ENCODE measurements at places on chromosomes 1 and 21.

DNA sequence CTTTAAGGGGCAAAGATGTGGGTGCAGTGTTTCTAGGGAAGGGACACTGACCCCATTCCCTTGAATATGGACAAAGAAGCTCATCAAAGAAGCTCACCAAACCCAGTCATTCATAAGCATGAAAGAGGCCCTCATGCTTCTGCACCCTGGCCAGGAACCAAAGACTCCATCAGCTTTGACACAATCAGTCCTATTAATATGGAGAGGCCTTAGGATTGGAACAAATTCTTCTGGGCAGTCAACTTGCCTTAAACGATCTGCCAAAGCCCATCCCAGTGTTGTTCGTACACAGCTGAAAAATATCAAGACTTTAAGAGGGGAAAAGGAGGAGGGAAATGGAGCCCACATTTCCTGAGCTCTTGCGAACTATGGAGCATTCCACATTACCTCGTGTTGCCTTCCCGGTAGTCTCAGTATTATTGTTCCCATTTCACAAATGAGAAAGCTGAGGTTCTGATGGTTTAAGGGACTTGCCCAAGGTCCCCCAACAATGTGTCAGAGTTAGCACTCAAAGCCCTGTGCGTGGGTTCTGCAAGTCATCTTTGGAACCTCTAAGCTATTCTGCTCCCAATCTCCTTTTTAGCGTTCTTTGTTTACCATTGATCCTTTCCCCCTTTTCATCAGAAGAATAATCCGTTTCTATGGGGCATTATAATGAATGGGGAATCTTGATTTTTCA is 161.9 kb downstream of the ZBTB18 start:
- no peak for DNase-seq

GRCh38 chr1:21641967-21642739 is 27.0 kb downstream of the RAP1GAP start:
- DNase-seq = no peak

- no peak for DNase-seq
Observed at GRCh38 chr1:247334378-247335133, 2.9 kb upstream of the ZNF496 start.

DNA sequence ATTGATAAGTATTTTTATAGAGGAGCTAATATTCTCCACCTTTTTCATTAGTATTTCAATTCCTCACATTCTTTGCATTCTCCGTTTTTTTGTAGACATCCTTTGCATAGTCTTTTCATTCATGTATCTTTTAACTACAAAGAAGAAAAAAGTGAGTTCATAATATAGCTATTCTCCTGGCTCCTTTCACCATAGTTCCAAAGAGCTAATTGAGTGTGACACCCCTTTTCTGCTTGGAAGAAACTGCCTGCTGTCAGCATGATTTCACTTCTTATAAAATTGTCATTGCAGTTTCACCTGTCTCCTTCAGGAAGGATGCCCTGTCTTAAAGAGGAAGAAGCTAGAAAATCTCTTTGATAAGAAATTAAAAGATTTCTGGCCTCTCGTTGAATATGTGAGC is 991.1 kb downstream of the KCNT2 start:
- no peak for DNase-seq

GRCh38 chr1:199009447-199009846 is 370.6 kb downstream of the PTPRC start:
- DNase-seq = no peak

GRCh38 chr1:235018720-235019444 is 109.8 kb downstream of the TOMM20 start:
- no peak for DNase-seq

DNA sequence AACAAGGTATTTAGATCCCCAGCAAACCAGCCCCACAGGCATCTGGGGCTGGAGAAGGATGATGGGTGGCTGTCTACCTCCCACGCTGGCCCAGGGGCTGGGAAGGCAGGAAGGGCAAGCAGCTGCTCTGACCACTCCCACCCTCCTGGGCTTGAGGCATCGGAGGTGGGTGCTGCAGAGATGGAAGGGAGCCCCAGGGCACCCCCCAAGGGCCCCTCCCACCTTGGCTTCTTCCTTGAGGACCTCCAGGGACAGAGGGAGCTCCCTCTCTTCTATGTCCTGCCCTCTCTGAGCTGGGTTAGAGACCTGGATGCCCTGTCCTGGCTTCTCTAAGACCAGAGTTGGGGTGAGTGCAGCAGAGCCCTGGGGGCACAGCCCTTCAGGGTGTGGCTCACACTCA is 3.1 kb downstream of the CD52 start:
- DNase-seq = no peak

GRCh38 chr1:48493041-48493440 is 21.0 kb upstream of the SPATA6 start:
- no peak for DNase-seq

DNA sequence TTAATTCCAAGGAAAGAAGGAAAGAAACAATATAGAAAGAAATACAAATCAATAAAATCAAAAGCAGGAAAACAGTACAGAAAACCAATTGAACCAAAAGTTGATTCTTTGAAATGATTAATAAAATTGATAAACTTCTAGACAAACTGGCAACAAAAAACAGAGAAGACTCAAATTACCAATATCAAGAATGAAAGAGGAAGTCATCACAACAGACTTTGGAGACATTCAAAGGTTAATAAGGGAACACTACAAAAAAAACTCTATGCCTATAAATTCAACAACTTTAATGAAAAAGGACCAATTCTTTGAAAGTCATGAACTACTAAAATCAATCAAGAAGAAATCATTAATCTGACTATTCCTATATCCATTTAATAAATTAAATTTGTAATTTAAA is 329.3 kb upstream of the NR5A2 start:
- DNase-seq = no peak

DNA sequence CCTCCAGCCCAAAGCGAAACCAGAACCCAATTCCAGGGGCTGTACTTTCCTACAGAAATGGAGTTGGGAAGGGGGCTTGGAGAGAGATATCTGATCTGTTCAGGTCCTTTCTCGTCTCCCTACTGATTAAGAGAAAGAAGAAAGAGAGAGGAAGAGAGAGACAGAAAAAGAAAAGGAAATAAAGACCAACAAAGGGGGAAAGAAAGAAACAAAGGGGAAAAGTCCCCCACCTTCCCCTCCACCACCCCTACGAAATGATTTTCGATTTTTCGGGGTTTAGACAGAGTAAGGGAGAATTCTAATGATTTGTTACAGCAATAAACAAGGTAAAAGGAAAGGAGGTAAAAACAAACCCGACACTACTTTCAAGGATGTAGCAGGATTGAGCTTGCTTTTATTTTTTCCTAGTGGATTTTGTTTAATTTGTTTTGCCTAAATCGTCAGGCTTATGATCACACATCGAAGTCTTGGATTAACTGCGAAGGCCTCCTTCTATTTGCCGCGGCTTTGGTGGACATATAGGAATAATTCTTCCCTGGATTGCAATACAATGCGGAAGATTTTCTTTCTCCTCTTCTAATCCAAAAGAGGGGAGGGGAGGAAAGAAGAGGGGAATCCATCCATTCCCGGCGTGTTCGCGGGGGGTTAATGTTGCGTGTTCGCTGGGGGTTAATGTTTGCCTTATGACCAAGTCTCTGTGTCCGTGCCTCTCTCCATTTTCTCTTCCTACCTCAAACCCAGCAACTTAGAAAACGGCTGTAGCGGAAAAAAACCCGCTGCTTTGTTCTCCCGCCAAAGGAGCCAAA is 1.9 kb downstream of the TAL1 start:
- no peak for DNase-seq

DNA sequence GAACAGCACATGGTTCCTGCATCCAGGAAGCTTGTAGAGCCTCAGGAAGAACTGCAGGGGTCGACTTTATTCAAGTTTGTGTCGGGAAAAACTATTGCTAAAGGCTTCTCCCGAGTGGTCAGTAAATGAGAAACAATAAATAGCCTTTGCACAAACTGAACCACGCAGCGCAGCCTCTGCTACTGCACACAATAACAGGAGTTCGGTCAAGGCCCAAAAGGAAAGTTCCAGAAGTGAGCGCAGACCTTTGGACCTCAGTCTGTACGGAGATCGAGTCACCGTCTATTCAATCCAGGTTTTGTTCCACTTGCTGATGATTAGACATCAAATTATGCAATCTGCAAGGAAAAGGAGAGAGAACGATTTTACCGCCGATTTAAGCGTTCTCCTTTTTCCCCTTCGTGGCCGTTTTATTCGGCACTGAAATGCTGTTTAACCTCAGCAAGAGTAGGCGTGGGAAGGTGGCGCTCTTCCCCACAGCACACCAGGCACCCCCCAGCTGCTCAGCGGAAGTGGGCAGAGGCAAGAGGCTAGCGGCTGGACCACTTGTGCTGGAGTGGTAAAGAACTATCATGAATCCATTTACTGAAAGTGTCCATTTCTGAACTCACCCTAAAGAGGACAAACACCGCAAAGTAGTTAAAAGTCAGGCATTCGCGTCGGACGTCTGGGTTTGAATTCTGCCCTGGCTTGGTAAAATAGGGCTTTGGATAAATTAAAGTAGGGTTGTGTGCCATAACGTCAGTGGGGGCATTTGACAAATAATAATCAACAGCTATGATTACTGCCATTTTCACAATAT is 6.1 kb upstream of the LHX8 start:
- no peak for DNase-seq

GRCh38 chr1:164141797-164142196 is 417.2 kb upstream of the PBX1 start:
- no peak for DNase-seq

GRCh38 chr1:236259043-236259442 is 22.7 kb downstream of the ERO1B start:
- no peak for DNase-seq

DNA sequence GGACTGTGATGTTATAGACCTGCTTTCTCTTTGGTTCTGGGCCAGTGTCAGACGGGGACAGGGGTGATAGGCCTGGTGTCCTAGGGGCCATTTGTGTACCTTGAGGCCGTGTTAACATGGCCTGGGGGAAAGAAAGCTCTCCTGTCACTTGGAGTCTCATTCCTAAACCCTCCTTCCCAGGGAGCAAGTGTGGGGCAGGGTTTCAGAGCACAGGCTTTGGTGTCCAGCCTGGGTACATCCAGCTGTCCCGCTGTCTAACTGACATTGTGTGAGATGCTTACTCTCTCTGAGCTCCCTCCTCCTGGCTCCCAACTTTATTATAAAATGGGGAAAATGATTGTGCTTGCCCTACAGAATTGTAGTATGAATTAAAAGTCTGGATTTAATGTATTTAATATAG is 32.6 kb upstream of the EPHA8 start:
- DNase-seq = no peak

GRCh38 chr1:228727681-228728171 is 7.6 kb upstream of the RHOU start:
- DNase-seq = no peak

GRCh38 chr1:170583186-170583585 is 51.2 kb downstream of the GORAB start:
- no peak for DNase-seq

GRCh38 chr21:33978585-33978984 is 63.0 kb upstream of the ATP5PO start:
- no peak for DNase-seq

DNA sequence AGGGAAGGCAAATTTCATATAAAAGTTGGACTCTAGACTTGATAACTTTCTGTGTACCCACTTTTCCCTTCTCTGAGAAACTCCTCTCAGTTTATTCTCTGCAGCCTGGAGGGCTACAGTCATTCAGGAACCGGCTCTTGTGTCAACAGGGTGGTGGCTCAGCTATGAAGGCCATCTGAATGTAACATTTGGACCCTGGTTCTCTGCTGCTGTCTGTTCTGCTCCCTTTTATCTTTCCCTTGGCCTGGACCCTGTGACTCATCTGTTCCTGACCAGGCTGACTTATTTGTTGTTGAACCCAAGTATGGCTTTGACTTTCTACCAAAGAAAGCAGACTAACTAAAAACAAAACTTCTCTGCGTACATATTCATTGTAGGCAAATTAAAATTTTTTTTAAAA is 75.4 kb downstream of the CENPF start:
- DNase-seq = no peak

DNA sequence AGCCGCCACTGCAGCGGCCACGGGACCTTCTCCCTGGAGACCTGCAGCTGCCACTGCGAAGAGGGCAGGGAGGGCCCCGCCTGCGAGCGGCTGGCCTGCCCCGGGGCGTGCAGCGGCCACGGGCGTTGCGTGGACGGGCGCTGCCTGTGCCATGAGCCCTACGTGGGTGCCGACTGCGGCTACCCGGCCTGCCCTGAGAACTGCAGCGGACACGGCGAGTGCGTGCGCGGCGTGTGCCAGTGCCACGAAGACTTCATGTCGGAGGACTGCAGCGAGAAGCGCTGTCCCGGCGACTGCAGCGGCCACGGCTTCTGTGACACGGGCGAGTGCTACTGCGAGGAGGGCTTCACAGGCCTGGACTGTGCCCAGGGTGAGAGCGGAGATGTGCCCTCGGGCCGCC is 11.7 kb downstream of the TNN start:
- no peak for DNase-seq

DNA sequence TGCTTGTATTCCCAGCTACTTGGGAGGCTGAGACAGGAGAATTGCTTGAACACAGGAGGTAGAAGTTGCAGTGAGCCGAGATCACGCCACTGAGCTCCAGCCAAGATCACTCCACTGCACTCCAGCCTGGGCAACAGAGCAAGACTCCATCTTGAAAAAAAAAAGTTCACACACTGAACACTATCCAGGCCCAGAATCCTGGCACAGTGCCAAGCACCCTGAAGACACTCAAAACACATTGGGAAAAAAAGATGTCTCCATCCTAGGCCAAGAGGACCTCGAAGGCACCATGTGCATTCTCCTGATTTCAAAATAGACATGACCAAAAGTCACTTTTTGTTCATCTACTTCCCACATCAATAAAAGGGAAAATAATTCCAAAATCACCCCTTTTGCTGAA is 38.7 kb downstream of the SLC9A1 start:
- no peak for DNase-seq
